ENCODE measurements at places on chromosomes 11 and 22.

DNA sequence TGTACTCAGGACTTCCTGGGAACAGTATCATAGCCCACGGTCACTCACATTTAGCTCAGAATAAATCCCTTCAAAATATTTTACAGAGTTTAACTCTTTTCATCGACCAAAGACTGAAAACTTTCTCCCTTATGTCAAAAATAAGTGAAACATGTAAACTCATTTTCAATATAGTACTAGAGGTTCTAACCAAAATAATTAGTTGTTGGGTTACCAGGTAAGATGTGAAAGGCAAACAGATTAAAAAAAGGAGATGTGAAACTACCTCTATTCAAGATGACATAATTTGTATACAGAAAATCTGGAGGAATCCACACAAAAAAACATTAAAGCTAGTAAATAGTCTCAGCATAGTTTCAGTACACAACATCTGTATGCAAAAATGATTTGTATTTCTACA lies 20.3 kb downstream of the XKR3 start:
- DNase-seq = no peak

- no peak for DNase-seq
Measured at GRCh38 chr11:76802151-76802550, 19.0 kb downstream of the TSKU start.

- DNase-seq = no peak
Measured at GRCh38 chr11:96331699-96332116, 11.3 kb downstream of the MAML2 start.

GRCh38 chr11:13672576-13673210 lies 4.2 kb downstream of the FAR1 start:
- no peak for DNase-seq

DNA sequence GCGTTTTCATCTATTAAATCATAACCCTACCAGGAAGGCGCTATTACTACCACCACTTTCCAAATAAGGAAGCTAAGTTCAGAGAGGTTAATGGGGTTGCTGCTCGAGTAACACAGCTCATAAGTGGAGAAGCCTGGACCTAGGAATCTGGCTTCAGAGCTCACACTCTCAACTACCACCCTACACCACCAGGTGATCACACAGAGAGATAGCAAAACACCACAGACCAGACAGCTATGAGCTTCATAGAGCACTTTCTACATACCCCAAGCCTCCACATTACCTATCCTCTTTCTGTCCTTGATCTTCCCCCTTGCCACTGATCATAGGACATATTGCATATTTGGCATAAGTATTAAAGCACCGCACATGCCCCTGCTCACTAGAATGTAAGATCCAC lies 65.4 kb downstream of the TIMP3 start:
- DNase-seq = no peak

DNA sequence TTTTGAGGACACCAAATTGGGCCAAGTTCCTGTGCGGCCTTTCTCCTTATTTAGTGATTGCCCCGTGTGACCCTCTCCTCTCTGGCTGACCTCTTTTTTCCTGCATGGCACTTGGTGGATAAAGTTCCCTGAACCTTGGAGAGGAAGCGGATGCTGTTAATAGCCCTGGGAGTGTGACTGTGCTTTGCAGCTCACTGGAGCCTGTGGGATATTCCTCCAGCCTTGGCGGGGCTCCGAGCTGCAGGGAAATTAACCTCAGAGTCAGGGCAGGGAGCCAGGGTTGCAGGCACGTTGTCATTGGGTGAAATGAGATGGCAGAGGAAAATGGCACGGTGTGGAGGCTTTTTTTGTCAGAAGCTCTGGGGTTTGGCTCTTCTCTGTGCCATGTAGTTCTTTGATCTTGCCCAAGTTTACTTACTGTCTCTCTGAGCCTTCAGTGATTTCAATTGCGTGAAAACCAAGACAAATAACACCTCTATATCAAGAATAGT lies 965 bp downstream of the OR9Q1 start:
- DNase-seq = peak; percentile 71

GRCh38 chr11:131388030-131388429 lies 17.6 kb downstream of the NTM start:
- no peak for DNase-seq

DNA sequence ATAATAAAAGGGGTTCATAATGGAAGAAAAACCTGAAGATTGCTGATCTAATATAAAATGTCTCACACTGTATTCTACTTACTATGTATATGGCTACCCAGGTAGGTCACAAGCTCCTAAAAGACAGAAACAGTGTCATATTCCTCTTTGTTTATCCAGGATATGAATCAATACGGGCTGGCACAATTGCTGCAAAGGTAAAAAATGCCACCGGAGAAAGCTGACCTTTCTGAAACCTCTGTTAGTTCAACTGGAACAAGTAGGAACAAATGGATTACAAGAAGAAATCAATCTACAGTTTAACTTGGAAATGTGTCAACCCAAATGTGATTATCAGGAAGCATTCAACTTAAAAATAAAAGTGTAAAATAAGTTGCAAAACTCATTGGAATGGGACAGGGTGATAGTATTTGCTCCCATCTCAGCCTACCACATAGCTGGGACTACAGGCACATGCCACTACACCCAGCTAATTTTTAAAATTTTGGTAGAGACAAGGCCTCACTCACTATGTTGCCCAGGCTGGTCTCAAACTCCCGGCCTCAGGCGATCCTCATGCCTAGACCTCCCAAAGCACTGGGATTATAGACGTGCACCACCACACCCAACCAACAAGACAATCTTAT lies 27.6 kb downstream of the SLC35F2 start:
- DNase-seq = no peak

DNA sequence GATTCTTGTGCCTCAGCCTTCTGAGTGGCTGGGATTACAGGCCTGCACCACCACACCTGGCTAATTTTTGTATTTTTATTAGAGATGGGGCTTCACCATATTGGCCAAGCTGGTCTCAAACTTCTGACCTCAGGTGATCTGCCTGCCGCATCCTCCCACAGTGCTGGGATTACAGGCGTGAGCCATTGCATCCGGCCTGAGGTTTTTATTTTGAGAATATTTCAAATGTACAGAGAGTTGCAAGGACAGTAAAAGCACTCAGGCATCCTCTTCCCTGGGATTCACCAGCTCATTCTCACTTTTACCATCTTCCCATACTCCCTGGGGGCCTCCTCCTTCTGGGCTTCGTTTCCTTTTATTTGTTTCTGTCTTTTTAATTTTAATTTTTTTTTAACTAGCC lies 12.1 kb downstream of the MED15 start:
- no peak for DNase-seq

- DNase-seq = no peak
Measured at GRCh38 chr11:114099392-114100178, 40.1 kb downstream of the ZBTB16 start.

GRCh38 chr11:124950601-124951330 lies 3.2 kb upstream of the CCDC15 start:
- DNase-seq = no peak

GRCh38 chr11:113632981-113633380 lies 73.1 kb downstream of the TMPRSS5 start:
- DNase-seq = no peak

DNA sequence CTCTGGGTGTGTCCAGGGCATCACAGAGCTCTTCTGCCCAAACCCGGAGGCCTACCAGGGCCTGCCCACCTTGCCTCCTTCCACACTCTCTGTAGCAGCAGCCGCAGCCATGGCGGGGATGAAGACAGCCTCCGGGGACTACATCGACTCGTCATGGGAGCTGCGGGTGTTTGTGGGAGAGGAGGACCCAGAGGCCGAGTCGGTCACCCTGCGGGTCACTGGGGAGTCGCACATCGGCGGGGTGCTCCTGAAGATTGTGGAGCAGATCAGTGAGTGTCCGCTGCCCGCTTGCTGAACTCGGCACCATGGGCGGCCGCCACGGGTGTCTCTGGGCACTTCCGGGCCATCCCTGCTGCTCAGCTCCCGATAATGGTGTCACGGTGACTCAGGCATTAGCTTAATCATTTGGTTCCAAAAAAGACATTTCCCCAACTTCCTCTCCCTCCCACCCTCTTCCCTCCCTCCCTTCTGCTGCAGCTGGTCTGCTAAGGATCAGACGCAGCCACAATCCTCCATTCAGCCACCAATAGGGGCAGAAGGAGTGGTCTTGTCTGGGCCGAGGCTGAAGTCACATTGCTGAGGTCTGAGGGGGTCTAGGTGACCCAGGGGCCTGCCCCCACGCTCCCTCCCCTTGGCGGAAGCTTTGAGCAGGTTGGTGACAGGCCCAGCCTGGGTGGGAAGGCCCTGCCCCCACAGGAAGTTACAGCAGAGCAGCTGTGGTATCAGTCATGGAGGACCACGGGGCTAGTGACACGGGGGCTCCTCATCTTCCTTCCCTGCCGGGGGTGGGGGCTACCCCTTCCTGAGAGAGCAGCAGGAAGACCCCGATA lies 950 bp downstream of the FERMT3 start:
- no peak for DNase-seq

GRCh38 chr22:29641042-29641699 lies 37.7 kb downstream of the NF2 start:
- DNase-seq = no peak

GRCh38 chr11:9895006-9895405 lies 231.1 kb downstream of the SWAP70 start:
- no peak for DNase-seq

- no peak for DNase-seq
Measured at GRCh38 chr11:118608360-118609227, 1.2 kb downstream of the PHLDB1 start.

GRCh38 chr22:38033522-38034277 lies 23.5 kb upstream of the PICK1 start:
- no peak for DNase-seq

DNA sequence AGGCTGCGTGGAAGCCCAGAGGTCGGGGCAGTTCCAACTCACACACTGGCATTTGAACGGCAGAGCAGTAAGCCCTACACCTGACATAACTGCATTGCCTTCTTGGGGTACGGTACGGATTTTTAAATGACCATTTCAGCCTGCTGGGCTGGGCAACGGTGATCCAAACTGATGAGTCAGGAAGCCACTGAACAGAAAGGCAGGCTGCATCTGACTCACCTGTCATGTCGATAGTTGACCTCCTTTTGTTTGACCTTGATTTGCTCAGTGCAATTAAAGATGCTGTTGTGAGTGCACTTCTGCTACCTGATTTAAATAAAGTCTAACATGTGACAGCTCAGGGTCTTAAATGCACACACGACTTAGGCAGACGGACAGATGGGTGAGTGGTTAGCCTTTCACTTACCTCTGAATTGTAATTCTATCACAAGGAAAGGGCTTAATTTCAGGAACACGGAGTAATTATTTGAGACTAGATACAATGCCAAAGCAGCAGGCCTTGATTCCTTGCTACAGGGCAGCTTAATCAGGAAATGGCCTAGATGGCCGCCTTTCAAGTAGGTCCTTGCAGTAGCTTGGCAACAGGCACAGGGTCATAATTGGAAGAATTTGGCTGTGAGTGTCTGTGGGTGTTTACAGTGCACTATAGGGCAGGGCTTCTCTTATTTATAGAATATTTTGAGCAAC lies 52.2 kb downstream of the BMAL1 start:
- DNase-seq = peak; percentile 90

DNA sequence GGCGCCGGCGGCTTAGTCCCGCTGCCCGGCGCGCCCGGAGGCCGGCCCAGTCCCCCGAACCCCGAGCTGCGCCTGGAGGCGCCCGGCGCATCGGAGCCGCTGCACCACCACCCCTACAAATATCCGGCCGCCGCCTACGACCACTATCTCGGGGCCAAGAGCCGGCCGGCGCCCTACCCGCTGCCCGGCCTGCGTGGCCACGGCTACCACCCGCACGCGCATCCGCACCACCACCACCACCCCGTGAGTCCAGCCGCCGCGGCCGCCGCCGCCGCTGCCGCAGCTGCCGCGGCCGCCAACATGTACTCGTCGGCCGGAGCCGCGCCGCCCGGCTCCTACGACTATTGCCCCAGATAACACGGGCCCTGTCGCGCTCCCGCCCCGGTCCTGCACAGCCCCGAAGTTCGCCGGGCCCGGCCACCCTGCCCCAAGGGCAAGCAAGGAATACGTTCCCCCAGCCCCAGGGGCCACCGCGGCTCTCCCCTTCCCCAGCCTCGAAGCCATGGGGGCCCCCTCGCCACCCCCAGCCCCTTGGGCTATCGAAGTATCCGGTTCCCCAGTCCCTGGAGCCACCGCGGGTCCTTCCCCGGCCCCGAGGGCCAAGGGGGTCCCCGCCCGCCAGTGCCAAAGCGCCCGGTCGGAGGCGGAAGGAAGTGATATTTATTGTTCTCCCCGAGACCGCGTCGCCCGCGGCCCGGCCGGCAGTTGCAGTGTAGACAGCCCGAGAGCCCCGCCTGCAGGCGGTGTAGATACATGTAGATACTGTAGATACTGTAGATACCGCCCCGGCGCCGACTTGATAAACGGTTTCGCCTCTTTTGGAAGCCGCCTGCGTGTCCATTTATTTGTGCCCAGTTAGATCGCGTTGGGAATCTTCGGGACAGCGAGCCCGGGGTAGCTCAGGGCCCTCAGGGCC lies 6.2 kb downstream of the TBX1 start:
- DNase-seq = no peak

GRCh38 chr22:43476341-43476740 lies 64.5 kb downstream of the MPPED1 start:
- DNase-seq = peak; percentile 34

- DNase-seq = no peak
Measured at GRCh38 chr11:19711911-19712280, 741 bp upstream of the NAV2 start.

GRCh38 chr11:81869351-81870065 lies 864.2 kb downstream of the FAM181B start:
- no peak for DNase-seq

DNA sequence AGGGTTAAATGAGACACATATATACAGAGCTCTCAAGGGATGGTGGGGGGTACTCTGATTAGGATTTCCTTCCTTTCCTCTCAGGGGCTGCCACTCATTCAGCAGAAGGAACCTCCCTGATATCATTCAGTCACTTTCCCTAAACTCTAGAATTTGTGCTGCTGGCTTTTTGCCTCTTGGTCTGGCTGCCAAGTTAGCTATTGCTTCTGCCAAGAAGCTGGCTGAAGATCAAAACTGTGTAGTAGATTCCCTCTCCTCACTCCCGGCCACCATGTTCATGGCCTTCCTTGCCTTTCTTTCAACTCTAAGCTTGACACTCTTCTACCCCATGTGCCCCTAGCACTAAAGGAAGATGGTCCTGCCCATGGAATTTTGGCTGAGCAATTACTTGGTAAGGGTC lies 18.7 kb downstream of the SLC6A5 start:
- no peak for DNase-seq

DNA sequence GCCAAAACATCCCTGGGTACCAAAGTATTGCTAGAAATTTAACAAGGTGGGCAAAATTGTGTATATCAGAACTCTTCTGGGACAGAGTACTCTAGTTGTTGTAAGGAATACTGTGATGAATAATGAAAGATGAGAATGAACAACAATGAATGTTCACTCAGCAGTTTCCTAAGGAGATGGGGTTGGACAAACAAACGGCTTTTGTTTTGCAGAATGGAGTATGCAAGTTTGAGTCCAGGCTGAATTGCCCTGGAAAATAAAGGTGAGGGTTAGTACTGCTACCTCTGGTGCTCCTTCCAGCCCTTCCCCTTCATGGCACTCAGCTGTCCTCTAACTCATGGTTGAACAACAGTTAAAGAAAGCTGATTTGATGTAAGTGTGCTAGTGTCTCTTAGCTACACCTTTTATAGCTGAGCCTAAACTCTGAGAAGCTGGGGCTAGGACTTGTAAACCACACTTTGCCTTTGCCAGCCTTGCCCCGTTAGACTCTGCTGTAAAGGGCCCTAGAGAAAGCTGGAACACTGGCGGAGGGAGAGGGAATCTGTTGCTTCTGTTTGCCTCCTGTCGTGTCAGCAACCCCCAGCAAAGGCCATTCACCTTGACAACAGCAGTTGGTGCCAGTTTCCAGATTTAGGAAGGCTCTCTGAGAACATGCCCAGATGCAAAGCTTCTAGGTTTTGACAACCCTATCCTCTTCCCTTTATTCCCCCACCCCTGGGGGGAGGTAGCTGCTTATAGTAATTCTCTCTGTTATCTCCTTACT lies 41.2 kb upstream of the POLD3 start:
- DNase-seq = no peak
